ENCODE measurements at places on chromosomes 7 and 10. TPM values are rescaled to one million over a fixed set of nuclear protein-coding genes. Genes with fewer than 3 reads are reported as not detected.

GRCh38 chr7:41316410-41316809 lies 386.5 kb downstream of the INHBA start:
- no peaks in the 10 kb centered on the region for H3K4me1 ChIP-seq
- DNase-seq = no peak
- H3K4me3 ChIP-seq = no peak overlapping the region
- H3K36me3 ChIP-seq = no peaks in the 10 kb centered on the region
- no peak overlapping the region for H3K27ac ChIP-seq

DNA sequence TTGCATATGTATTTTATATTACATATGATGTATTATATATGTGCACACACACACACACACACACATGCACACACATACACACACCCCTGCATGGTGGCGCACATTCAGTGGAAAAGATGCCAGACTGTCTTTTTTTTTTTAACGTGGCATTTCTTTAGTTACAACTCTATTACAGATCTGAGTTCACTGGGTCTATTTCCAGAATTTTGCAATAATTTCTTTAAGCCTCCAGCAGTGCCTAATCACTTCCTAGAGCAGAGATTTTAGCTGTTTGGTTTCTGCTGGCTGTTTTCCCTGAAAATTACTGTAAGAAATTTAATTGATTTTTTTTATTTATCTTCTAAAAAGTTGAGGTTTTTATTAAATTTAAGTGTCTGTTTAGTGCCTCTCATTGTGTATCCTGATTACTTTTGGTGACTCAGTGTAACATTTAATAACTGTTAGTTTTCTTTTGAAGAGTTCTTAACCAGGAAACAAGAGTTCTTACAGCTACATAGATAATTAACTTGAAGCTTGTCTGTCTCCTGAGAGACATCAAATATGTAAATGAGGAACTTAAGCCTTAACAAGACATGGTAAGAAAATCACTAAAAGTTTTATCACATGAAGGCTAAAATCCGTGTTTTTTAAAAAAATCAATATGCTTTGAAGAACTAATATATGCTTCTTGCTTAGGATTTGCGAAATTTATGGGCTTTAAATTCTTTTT lies 232.0 kb downstream of the MDFIC start:
- H3K27me3 ChIP-seq = no peaks in the 10 kb centered on the region
- no peak overlapping the region for H3K4me3 ChIP-seq
- H3K27ac ChIP-seq = no peak overlapping the region
- no peak for DNase-seq

GRCh38 chr7:19121977-19122588 lies 4.6 kb upstream of the TWIST1 start:
- no peak overlapping the region for H3K27ac ChIP-seq
- H3K36me3 ChIP-seq = no peaks in the 10 kb centered on the region
- DNase-seq = no peak
- H3K4me3 ChIP-seq = no peak overlapping the region
- H3K27me3 ChIP-seq = peaks cover 38% of the 10 kb centered on the region

PNLIPRP3 gene
- not detected for total RNA-seq

LIPA gene
- total RNA-seq = 40.3 TPM

ACTL6B gene
- not detected for total RNA-seq

Measured in activated CD4-positive, alpha-beta memory T cell treated with anti-CD3 and anti-CD28 coated beads, Interleukin-2, amount 10 ng/mL, durations not matched to agents 7 days and 5 days (primary cell).